ENCODE measurements at places on chromosomes 6 and 20.

GRCh38 chr6:107647439-107647948, 157.6 kb downstream of the SOBP start:
- no peak for DNase-seq

GRCh38 chr6:131628726-131629125, 684 bp upstream of the MED23 start:
- DNase-seq, result no peak

DNA sequence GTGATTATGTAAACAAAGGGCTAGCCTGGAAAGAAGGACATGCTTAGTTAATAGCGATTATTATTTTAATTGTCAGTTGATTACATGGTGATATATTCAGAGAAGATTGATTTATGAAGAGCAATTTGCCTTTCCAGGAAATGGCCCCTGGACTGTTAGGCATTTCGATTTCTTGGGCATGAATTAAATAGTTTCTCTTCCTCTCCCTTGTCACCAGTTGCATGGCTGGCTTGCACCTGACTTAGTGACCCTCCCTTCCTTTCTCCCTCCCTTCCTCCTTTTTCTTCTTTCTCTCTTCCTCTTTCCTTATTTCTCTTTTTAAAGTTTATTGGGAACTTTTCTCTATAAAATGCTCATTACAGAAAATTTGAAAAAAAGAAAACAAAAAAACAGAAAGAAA, 235.4 kb downstream of the CDC5L start:
- DNase-seq, result no peak

DNA sequence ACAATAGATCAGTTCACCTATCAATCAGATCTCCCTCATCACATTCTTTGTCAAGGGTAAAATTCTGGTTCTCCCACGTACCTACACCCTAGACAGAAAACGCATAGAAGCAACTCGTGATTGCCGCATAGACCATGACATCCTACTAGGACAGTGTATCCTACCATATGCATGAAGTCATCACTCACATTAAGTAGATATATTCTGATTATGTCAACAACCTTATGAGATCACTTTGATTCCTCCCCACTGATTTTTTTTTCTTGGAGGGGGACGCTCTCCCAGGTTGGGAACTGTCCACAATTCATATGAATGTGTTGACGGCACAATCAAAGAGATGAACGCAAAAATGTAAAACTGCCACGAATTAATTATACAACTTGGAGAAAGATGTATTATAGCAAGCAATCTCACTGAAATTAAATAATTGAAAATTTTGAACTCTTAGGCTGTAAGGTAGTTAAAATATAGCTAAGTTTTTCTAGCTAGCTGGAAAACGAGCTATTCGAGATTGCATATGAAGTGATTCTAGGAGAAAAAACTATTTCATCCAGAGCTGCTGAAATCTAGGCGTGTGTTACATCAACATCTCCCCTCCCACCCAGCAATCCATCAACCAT, 82.5 kb upstream of the CCDC28A start:
- no peak for DNase-seq

GRCh38 chr20:38840894-38841470, 35.5 kb downstream of the PPP1R16B start:
- no peak for DNase-seq

DNA sequence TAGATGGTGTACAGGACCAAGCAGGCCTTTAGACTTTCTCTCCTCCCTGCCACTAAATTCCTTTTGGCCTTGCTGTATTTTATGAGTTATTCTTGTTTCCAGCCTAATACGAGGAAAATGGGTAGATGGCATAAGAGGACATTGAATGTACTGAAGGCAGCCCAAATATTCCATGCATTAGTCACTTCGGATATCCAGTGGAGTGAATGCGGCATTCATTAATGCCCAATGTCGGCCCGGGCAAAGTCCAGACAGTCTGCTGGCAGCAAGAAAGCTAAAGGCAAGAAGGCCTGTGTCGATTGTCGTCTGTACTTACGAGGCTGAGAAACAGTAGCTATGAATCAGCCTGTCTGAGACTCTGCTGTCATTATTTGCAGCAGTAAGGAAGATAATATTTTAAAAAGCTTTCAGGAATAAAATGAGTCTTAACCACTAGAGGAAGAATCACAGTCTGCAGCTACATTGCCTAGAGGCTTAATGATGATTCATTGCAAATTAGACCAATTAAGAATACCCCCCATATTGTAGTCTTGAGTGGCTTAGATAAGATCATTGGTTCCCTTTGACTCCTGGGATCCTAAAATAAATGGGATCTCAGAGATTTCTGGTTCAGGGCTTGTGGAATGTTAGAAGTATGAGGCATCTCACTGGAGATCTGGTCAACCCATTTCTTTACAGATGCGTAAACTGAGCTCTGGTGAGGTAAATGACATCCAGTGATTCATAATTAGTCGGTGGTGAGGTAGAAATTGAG, 534.1 kb upstream of the JAG1 start:
- DNase-seq, result no peak

GRCh38 chr6:128509709-128510108, 10.7 kb downstream of the PTPRK start:
- no peak for DNase-seq

DNA sequence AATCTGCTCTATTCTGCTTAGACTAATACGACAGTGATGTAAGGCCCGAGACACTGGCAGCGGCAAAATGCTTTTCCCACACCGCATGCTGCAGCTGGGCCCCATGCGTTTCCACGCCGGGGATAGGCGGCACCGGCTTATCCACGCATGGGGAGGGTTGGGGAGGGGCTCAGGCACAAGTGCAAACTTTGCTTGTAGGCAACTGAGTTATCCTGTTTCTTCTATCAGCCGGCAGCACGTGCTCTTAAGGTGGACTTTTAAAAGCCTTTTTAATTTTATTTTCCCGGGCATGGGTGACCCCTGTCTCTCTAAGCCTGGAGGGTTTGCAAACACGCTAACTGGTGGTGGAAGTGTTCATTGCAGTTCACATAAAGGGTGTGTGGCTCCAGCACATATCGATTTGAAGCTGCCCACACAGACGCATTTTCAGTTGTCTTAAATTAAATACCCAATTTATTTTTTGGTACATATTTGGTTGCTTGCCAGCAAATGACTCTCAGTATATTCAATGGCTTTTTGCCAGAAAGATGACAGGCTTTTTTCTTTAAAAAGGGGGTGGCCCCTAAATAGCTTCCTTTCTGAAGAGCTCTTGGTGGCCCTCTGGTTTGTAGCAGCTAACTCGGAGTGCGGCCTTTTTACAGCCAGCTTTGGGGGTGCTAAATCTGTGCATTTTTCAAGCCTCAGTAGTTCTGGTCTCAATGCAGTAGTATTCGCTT, 561.8 kb upstream of the AGPAT4 start:
- no peak for DNase-seq

- DNase-seq, result no peak
Measured at GRCh38 chr20:51514249-51514648, 28.3 kb downstream of the NFATC2 start.

DNA sequence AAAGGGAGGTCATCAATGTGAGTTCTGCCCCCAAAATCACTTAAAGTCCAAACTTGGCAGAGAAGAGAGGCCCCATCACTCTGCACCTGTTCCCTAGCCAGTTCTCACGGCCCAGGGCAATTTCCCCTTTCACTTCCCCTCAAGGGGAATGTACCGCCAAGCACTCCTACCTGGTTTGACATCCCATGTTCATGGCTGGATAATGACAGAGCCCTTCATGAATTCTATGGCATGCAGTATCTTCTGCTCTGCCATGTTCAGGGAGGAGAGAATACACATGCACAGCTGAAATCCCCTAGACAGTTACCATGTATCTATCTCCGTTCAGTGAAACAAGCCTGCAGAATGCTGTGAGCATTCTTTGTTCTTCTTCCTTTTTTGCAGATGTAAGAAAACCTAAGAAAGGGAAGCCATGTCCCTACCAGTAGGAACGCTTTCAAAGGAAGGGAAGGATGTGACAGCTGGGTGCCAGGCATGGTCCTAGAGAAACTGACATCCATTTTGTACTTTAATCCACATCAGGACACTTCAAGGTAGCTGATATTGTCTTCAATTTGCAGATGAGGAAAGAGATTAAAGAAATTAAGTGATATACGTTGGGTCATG, 79.8 kb upstream of the ARID1B start:
- DNase-seq, result peak; percentile 14

DNA sequence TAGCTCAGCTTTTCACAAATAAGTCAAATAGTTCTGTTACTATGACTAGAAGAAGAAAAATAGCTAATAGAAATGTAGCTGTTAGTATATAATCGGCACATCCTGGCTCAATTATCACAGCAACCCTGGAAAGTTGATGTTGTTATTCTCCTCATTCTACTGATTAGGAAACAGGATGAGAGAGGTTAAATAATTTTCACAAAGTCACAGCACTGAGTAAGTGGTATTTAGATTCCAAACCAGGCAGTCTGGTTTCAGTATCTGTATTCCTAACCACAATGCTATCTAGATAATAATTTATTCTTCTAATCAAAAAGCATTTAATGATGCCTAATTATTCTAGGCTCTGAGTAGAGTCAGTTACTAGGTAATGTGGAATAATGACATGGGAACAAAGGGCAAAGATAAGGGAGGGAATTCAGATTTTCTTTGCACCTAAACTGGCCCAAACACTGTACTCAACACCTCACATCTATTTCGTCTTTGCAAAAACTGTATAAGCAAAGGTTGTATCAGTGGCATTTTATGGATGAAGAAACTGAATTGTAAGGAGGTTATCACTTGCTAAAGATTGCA, 51.3 kb downstream of the PDE7B start:
- no peak for DNase-seq

- DNase-seq, result peak; percentile 77
Measured at GRCh38 chr6:42661540-42662153, 60.8 kb downstream of the PRPH2 start.

- peak; percentile 8 for DNase-seq
Measured at GRCh38 chr6:136751522-136751956, 40.7 kb downstream of the MAP3K5 start.

GRCh38 chr20:9490631-9491030, 23.8 kb upstream of the LAMP5 start:
- no peak for DNase-seq

GRCh38 chr6:128885381-128885780, 2.4 kb downstream of the LAMA2 start:
- DNase-seq, result no peak

GRCh38 chr6:51953246-51953645, 134.2 kb downstream of the PKHD1 start:
- no peak for DNase-seq

- DNase-seq, result no peak
Measured at GRCh38 chr20:58003525-58003924, 224.9 kb downstream of the ANKRD60 start.

- no peak for DNase-seq
Measured at GRCh38 chr6:160882006-160882405, 109.6 kb upstream of the MAP3K4 start.

GRCh38 chr20:33130568-33131061, 37.3 kb upstream of the BPIFA2 start:
- no peak for DNase-seq

DNA sequence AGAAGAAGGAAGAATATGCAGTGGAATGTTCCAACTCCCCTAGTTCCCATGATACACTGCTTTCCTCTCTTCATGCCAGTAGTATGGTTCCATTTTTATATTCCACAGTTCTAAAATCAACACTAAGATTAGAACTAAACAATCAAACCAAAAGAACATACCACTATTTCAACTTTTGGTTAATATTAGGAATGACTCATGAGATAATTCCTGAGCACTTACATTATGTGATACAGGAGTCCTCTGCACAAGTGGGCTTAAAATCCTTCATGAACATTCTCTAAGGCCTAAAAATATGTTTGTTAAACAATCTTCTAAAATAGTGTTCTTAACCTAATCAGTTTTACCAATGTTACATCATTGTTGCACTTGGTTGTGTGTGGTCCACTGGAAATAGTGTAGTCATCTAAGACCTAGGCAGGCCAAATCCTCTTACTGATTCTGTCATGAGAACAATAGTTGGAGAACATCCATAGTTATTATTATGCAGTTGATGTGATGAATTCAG, 30.3 kb upstream of the RCAN2 start:
- DNase-seq, result no peak

GRCh38 chr6:169886631-169887227, 135.3 kb downstream of the ERMARD start:
- DNase-seq, result no peak

DNA sequence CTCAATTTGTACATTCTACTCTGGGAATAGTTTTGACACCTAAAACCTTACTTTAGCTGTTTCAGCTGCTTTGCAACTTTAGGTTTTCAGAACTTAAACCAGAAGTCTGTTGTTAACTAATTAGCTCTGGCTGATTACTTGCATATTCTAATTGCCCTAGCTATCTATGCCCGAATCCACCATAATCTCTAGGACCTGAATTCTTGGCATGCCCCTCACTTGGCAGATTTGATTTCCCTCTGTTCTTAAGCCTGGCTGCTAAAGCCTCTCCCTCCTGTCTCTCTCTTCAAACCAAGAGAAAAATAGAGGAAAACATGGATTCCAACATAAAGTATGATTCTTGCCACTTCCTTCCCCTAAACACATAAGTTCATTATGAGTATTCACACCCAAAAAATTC, 35.0 kb upstream of the LIN28B start:
- no peak for DNase-seq

DNA sequence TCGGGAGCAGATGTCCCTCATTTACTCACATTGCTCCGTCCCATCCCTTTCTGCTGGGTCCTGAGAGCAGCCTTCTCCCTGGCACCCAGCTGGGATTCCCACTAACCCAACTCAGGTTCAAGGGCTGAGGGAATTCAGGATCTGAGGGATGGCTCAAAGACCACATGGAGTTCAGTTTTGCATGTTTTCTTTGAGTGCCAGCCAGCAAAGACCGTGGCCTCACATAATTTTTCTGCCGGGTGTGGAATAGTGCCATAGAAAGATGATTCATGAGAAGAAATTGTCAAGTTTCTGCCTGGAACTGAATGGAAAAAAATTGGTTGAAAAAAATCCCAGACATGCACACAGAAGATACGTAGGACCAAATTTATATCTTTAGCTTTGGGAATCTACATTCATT, 168.6 kb downstream of the CD83 start:
- no peak for DNase-seq

DNA sequence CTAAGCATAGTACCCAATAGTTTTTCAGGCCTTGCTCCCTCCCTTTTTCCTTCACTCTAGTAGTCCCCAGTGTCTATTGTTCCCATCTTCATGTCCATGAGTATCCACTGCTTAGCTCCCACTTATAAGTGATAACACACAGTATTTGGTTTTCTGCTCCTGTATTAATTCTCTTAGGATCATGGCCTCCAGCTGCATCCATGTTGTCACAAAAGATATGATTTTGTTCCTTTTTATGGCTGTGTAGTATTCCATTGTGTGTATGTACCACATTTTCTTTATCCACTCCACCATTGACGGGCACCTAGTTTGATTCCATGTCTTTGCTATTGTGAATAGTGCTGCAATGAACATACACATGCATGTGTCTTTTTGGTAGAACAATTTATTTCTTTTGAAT, 102.9 kb downstream of the FAXC start:
- DNase-seq, result no peak
